ENCODE measurements at places on chromosomes 3 and 15.

DNA sequence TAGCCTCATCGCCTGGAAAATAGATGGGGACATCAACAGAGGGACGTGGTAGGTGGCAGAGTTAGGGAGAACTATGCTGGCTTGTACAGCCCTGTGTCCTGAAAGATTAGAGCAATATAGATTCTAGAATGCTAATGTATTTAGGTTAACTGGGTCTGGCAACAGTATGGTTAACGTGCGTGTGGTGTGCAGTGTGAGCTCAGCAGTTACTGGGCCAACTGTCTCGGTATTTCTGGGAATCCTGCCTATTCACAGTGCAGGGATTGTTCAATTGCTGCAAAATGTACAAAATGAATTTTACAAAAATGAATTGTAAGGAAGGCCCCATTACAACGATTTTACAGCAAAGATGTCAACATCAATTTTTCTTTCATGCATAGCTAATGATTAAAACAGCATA lies 20.6 kb downstream of the MEIS2 start:
- no peak for DNase-seq

DNA sequence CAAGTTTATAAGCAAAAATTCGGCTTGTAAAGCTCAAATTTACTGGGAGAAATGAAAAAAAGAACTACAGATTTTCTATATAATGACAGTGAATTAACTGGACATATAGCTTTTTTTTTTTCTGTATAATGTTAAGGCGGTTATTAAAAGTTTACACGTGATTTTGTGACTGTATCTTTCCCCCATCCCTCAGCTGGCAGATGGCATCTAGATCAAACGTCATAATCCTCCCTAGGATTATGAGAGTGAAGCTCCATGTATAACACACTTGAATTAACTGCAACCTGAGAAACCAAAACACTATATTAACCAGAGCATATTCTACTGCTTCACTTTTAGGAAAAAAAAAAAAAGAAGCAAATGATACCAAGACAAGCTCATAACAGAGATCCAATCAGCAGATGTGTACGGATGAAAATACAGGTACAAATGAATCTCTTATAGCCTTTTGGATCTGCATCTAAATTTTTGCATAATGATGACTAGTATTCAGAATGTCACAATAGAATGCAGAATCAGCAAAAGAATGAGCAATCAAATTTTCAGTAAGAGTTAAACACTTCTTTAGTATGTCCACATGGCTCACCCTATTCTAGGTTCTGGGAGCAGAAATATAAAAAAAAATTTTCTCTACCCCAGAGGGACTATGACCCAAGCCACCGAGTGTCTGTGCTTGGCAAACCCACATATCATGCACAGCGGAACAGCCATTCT lies 12.4 kb downstream of the MOBP start:
- DNase-seq, result no peak

- DNase-seq, result no peak
Observed at GRCh38 chr3:172476347-172476746, 28.1 kb upstream of the GHSR start.

GRCh38 chr3:38376098-38376816 lies 29.7 kb downstream of the XYLB start:
- no peak for DNase-seq
